CD4-positive, alpha-beta T cell (primary cell): ENCODE measurements at places on chromosomes 6 and 20.

DNA sequence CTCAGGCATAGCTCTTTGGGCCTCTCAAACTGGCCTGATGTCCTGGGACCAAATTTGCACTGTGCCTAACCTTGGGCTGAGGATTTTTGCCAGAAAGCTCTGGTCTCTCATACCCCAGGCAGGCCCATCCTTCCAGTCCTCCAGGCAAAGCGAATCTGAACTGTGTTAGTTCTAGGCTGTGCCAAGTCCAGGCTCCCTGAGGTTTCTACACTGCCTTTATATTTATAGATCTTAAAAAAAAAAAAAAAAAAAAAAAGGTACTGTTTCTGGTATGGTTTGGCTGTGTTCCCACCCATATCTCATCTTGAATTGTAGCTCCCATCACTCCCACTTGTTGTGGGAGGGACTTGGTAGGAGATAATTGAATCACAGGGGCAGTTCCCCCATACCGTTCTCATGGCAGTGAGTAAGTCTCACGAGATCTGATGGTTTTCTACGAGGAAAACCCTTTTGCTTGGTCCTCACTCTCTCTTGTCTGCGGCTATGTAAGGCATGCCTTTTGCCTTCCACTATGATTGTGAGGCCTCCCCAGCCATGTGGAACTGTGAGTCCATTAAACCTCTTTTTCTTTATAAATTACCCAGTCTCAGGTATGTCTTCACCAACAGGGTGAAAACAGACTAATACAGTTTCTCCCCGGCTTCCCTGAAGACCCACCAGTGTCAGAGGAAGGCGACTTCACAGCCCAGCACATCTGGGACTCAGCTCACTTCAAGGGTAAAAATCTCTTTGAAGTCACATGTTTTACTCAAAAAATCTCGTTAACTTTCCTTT, 39.0 kb upstream of the TBXT start:
- no peak for DNase-seq

GRCh38 chr6:674406-674805, 17.5 kb upstream of the HUS1B start:
- no peak for DNase-seq

DNA sequence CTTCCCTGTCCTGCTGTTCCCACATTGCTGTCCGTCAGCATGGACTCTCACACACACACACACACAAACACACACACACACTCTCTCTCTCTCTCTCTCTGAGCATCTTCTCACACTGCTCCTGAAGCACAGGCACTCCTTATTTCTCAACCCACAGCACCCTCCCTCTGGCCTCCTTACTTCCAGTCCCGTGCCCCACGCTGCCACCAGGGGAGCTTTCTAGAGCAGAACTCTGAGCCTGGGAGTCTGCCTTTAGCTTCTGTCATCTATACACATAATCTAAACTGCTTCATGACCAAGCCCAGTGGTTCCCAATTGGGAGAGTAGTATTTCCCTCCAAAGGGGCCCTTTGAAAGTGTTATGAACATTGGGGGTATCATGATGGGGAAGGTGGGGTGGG, 29.1 kb downstream of the HECA start:
- DNase-seq: no peak

- no peak for DNase-seq
Observed at GRCh38 chr6:128659276-128659675, 138.9 kb upstream of the PTPRK start.

GRCh38 chr6:124984668-124985338, 22.6 kb downstream of the RNF217 start:
- DNase-seq: no peak
